ENCODE measurements at places on chromosomes 5 and 9.

DNA sequence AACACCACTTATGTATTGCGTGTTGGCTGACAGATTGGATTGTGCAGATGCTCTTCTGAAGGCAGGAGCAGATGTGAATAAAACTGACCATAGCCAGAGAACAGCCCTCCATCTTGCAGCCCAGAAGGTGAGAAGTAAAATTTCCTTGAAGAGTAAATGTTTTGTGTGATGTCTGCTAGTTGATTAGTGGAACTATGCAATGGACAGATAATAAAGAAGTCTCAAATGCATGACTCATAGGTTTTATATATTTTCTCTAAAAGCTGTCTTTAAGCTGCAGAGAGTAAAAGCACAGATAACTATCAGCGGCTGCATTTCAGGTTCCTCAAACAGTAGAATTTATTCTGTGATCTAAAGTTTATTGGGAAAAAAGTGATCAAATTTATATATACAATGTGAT, 27.4 kb downstream of the INVS start:
- no peak for DNase-seq

- no peak for DNase-seq
Measured at GRCh38 chr5:134989266-134989830, 21.6 kb downstream of the CATSPER3 start.

DNA sequence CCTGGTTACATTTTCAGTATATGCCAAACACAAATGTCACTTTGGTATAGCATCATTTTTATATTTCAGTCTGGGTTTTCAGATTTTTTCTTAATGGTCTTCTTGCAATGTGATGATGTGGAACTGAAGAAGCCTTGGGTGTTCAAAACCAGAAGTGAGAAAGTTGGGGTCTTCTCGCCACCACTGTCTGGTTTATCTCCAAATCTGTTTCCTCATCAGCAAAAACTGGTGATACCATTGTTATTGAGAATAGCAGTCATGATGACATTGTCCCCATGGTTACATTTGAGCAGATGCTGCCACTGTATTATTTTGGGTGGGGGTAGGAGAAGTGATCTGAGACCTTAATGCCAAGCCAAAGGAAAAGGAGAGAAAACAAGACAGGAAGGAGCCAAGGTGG, 85.9 kb upstream of the MAP3K1 start:
- no peak for DNase-seq

GRCh38 chr5:36666274-36666673, 59.9 kb downstream of the SLC1A3 start:
- no peak for DNase-seq

DNA sequence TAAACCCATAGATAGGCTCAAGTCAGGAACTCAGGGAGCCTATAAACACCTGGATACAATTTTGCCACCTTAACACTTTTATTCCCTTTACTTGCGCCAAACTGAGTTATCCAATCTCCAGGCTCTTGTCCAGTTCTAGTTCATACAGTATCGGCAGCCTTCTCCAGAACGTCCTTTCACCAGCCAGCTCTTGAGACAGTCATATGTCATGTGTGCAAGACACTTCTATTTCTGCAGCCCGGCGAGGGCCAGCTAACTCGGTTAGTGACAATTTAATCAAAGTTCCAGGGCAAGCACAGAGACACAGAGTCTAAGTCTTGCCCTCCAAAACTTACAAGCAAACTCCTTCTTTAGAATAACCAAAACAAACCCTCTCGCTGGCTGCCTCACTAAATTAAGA, 12.9 kb downstream of the ABCA1 start:
- DNase-seq: no peak

Data from AML-193 (cell line).